ENCODE measurements at places on chromosomes 16 and 17.

DNA sequence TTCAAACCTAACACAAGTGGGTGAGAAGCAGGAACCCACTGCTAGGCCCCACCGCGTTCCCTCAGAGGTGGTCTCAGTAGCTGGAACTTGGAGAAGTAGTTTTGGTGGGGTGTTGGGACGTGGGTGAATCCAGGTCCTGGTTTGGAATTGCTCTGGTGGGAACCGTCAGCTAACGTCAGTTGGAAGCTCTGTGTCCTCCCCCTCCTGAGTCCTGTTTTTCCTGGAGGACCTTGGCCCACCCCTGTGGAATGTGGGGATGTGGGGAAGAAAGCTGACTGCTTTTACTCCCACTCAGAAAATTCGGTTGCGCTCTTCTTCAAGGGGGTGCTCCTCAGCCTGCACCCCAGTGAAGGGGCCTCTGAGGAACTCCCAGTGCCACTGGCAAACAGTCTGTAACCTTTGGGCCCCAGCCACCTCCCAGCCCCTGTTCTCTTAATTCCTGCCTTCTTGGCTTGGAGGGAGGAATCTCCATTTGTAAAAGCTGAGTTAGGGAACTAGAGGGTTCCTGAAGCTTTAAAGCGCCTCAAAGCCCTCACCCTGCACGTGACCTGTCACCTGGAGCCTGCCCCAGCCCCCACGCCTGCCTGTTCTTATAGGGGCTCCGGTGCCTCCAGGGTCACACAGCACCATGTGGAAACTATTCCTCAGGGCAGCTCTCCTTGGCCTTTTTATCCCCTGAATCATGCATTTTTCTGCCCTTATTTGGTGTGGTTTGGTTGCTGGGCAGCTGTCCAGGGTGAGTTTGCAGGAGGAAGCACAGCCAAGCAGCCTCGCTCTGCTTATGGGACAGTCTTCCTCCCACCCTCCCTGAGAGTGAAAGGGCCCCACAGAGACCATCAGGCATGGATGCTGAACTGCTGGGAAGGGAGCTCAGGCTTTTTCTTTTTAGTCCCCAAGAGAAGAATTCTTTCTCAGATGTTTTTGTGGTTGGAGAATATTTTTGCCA lies 16.2 kb upstream of the NAGLU start:
- no peak for DNase-seq

DNA sequence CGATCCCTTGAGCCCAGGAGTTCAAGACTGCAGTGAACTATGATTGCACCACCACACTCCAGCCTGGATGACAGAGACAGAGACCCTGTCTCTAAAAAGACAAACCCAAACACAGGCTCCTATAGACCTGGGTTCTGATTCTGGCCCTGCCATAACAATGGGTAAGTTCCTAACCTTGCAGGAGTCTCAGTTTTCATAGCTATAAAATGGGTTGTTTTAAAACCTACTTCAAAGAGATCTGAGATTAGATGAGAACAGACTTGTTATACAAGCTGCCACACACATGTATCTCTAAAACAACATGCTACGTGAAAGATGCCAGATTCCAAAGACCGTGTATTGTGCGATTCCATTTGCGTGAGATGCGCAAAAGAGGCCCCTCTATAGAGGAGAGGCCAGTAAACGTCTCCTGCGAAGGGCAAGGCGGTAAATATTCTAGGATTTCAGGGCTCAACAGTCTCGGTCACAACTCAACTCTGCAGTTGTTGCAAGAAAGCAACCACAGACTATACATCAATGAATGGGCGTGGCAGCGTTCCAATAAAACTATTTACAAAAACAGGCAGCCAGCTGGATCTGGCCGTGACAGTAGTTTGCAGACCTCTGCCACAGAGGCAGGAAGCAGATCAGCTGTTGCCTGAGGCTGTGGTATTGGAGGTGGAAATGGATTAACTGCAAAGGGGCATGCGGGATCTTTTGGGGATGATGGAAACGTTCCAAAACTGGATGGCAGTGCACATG lies 5.9 kb downstream of the CORO7 start:
- DNase-seq, result no peak

GRCh38 chr16:51433599-51433998 lies 282.5 kb upstream of the SALL1 start:
- no peak for DNase-seq

DNA sequence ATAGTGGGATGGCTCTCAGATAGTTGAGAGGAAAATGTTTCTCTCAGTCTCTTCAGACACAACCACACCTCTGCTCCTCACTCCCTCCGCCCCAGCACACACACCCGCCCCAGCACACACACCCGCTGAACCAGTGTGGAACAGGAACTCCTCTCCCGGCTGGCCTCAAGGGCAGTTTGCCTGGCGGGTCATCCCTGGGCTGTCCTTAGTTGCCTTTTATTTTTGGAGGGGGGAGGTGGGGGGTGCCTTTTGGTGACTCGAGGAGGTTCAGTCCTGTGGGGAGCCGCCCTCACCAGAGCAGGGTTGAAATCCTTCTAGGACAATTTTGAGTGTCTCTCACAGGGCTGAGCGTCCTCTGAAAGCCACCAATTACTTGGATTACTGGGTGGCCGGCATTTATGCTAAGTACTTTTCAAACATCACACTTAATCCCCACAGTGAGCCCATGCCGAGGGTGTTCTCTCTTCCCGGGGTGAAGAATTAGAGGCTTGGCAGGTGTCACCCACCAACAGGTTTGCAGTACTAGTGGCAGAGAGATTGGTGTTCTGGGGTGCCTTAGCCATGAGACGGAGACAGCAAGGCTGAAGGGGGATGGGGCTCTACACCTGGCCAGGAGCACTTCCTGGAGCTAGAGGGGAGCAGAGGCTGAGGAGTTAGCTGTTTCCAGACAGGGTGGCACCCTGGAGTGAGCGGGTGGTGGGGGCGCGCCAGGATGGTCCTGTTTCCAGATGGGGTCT lies 2.8 kb downstream of the RASD1 start:
- no peak for DNase-seq

- DNase-seq, result no peak
These were observed 3.5 kb downstream of the ZFP1 start for GRCh38 chr16:75151798-75152197.

GRCh38 chr17:75783803-75784472 lies 668 bp upstream of the UNK start:
- no peak for DNase-seq

GRCh38 chr17:2239882-2240430 lies 63.6 kb downstream of the SMG6 start:
- no peak for DNase-seq

- DNase-seq, result no peak
These were observed 19.1 kb upstream of the KIFC3 start for GRCh38 chr16:57821149-57821971.

DNA sequence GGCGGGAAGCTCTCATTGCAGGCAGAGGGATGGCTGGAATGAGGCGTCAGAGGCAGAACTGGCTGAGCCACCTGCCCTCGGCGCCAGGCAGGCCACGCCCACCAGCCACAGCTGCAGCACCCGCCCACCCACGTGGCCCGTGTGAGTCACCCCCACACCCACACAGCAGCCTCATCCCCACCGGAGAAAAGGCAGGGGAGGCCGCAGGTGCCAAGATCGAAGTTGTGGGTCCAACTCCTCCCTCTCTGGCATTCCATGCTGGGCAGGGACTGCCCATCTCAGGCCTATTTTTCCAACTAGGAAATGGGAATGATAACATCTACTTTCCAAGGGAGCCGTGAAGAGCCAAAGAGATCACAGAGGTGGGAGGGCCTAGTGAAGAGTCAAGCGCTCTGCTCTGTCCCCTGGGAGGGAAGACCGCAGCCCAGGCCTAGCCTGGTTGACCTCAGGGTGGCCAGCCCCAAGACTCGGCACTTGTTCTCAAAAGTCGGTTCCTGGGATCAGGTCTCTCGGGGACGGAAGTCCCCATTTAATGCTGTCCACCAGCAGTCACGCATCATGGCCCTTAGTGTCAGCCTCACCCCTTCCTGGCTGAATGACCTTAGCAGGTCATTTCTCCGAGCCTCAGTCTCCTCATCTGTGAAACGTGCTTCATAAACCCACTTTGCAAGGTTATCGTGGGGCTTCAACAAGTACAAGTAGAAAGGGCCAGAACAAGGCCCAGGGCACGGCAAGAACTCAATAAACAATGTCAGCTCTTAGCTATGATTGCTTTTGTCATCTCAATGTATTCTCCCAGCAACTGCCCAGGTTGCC lies at the start of gene TRPV3:
TRPV3 (minus strand) TSS at position 45 of the 816 bp plus-strand sequence. CDS start 2,962 bp downstream, outside the sequence.
- DNase-seq, result no peak

GRCh38 chr17:77366558-77367245 lies 225.9 kb downstream of the SEC14L1 start:
- DNase-seq, result no peak

DNA sequence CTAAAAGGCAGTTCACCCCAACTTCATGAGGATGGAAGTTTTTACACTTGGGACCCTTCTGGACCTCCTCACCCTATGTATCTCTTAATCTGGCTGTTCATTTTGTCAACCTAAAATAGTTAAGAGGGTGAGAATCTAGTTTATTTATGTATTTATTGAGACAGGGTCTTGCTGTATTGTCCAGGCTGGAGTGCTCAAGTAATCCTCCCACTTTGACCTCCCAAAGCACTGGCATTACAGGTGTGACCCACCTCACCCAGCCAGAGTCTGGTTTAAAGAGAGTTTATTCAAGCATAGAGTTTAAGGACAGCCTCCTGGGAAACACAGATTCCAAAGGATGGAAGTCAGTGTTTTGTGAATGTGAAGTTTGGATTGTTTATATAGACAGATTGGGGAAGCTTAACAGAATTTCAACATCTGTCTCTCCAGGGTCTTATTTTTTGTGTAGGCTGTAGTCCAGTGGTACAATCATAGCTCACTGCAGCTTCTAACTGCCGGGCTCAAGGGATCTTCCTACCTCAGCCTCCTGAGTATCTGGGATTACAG lies 8.0 kb upstream of the APPBP2 start:
- no peak for DNase-seq

DNA sequence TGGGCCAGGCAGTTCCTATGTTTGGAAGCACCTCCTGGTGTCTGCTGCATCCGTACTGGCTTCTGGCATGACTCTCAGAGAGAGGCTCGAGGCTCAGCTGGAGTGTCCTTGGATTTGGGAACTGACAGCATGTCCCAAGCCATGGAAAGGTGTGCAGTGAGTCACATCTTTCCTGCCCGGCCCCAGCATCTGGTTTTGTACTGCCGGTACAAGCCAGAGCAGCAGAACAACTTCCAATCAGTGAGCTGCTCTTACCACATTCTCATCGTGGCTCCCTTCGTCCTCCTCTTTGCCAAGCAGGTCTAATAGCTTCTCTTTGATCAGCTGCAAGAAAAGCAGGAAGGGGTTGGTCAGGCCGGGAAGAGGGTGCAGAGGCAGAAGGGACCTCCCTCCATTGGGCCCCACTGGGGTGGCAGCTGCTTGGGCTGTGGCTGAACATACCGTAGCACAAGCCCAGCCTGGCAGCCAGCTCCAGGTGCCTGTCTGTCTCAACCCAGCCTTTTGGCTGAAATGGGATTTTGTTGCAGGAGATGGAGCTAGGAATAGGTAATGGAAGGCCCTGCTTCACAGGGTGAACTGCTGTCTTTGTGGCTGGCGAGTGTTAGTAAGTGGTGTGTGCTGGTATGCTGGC lies 24.2 kb downstream of the SPACA3 start:
- no peak for DNase-seq

DNA sequence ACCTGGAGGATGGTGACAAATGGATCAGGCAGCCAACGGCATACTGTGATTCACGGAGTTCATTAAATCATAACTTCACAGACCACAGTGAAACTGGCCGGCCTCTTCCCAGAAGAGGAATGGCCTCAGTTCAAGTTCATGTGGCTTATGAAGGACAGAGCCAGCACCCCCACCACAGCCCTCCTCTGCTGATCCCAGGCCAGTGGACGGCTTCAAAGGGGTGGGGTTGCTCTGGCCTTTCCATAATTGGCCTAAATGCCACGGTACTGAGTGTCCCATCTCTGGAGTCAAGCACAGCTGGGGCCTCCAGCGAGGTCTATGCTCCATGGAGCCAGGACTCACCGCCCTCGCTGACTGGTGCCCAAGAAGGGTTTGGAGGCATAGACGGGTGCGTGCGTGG lies 21.4 kb downstream of the GALNS start:
- DNase-seq, result no peak

DNA sequence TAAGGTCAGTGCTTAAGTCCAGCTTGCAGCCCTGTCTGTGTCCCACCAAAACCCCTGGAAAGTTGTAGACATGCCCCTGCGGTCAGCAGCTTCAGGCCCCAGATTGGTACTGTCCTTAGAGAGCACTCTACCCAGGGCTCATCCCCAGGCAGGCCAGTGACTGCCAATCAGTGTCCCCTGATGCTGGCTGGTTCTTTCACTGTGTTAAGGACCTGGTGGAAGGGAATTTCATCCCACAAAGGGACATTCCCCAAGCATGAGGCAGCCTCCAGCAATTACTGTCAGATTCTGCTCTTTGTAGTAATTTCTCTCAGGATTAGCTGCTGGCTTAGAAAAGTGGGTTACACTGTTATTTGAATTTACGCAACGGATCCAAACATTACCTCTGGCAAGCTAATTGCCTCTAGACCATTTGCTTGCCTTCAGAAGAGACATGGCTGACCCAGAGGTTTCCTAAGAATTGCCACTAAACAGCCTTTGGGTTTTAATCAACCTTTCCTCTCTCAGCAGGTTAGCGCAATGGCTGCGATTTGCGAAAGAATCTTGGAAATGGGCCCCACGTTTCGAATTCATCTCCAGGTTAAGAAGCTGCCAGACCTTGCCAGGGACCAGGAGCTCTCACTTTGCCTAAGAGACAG lies 5.9 kb downstream of the IRX6 start:
- no peak for DNase-seq

DNA sequence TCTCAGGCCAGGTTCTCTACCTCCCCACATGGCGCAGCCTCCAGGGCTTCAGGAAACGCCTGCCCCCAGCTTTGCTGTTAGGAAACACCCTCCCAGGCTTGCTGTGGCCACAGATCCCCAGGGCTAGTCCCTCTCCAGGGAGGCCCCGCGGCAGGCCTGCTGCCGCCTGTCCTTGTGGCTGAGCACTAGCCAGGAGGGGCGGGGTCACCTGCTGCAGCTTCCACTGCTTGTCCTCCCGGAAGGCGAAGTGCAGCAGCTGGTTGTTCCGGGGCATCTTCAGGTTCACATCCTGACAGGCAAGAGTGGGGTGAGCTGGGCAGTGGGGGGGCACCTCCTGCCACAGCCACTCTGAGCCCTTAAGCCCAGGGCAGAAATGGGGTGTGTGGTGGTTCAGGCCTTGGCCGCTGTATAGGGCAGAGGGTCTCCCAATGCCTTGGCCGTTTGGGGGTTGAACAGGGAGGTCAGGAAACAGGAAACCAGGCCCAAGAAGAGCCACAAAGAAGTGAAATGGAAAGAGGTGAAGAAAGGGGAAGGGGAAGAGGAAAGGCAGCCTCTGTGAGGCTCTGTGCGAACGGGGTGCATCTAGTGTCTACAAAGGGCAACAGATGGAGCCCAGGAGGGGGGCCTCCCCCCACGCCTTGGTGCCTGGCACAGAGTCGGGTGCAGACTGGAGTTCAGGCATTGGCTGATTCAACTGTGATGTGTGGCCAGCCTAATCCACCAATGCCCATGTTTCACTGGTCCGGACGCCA lies 2.0 kb downstream of the ROGDI start:
- no peak for DNase-seq

DNA sequence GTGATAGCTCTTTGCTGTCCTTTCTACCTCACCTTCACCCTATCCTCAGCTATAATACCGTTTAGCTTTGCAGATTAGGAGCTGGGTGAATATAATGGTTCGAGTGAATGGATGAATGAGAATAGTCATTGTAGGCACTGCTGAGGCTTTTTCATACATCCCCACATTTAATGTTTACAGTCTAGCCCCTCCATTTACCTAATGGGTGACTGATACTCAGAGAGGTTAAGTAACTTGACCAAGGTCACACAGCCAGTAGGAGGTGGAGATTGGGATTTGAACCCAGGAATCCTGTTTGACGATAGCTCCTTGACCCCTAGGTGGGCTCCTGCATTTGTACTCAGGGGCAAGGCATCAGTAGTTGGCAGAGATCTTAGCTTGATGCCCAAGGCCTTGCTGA lies 195.6 kb downstream of the CCDC182 start:
- no peak for DNase-seq

GRCh38 chr17:39887078-39887477 lies 19.1 kb downstream of the ZPBP2 start:
- DNase-seq, result no peak

Measured in NCI-H1436 treated with DMSO at 0.1 percent for 48 hours (cell line).